GM03348 (cell line): ENCODE measurements at places on chromosomes 5 and 9.

- no peak for DNase-seq
These were observed 11.3 kb upstream of the DIPK1B start for GRCh38 chr9:136700959-136701667.

- DNase-seq = no peak
These were observed 94.6 kb downstream of the PRRT1B start for GRCh38 chr9:131639769-131640437.

- peak; percentile 81 for DNase-seq
These were observed 51.1 kb downstream of the C9orf152 start for GRCh38 chr9:110156902-110157301.

DNA sequence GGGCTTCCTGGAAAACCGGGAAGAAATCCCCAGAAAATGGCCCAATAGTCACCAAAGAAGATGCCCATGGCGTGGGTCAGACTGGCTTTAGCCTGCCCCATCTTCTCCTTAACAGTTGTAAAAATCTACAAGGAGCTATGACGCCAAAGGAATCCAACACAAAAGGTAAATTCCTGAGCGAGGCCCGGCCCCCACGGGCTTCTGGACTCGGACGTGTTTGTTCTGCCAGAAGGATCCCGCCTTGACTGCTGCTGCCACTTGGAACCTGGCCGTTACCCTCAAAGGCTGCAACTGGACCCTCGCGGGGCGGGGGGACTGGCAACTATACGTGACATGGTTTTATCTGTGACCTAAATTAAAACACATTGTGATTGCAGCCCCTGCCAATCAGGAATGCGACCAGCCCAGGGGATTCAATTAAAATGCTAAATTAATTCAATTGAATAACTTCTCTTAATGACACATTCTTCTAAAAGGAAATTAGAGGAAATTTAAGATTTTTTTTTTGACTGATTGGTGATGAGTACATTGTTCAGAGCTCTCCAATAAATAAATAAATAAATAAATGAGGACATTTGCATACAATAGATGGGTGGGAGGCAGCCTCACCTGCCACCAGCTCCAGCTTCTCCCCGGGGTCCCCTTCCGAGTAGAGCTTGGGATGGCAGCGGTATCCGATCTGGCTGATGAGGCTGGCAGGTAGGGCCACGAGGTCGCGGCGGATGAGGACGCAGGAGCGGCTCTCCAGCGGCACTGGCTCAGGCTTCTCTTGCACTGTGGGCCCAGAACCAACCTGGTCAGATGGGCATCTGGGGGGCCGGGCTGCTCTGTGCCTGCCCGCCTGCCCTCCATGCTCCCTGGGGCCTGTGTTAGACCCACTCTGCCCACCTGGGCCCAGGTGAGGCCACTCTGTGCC lies 54.7 kb upstream of the UBAC1 start:
- DNase-seq = no peak

- no peak for DNase-seq
These were observed 86.9 kb upstream of the SPATA31D4 start for GRCh38 chr9:81841333-81841732.
